Fibroblast of gingiva (primary cell): ENCODE measurements at places on chromosomes 2 and 18.

GRCh38 chr2:170689481-170689880, 25.7 kb upstream of the SP5 start:
- DNase-seq = no peak

GRCh38 chr18:8416212-8417019, 192.8 kb upstream of the RAB12 start:
- DNase-seq = no peak

DNA sequence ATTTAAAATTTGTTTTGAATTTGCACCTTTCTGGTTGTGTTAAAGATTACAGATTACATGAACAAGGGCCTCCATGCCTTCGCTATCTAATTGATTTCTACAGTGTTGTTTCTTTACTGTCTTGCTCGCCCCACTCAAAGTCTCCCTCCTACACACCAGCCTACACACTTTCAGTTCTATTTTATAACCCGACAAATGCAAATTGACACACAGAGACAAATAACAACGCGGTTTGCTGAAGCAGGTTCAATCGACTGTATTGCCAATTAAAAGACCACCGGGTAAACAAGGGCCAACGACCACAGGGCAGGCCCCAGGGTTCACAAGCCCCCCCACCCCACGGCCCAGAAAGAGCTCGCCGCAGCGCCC, 869 bp downstream of the STARD7 start:
- DNase-seq = no peak

- DNase-seq = peak; percentile 31
Observed at GRCh38 chr2:101349893-101350662, 37.2 kb downstream of the CREG2 start.

DNA sequence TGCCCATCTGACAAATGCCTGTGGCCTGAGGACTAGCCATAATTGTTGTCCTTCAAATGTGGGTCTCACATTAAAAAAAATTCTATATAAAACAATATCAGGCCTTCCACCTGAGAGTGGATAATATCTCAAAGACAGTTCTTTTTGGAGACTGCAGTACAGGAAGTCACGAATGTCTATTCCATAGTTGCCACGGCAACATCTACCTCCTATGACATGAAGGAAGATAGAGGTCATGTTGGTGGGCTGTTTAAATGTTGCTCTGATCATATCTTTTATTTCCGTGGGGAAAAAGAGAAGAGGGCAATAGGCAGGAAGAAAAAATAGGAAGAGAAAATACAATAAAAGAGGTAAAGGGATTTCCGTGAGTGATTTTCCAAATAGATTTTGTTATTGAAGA, 151.8 kb downstream of the ARL6IP6 start:
- DNase-seq = no peak

DNA sequence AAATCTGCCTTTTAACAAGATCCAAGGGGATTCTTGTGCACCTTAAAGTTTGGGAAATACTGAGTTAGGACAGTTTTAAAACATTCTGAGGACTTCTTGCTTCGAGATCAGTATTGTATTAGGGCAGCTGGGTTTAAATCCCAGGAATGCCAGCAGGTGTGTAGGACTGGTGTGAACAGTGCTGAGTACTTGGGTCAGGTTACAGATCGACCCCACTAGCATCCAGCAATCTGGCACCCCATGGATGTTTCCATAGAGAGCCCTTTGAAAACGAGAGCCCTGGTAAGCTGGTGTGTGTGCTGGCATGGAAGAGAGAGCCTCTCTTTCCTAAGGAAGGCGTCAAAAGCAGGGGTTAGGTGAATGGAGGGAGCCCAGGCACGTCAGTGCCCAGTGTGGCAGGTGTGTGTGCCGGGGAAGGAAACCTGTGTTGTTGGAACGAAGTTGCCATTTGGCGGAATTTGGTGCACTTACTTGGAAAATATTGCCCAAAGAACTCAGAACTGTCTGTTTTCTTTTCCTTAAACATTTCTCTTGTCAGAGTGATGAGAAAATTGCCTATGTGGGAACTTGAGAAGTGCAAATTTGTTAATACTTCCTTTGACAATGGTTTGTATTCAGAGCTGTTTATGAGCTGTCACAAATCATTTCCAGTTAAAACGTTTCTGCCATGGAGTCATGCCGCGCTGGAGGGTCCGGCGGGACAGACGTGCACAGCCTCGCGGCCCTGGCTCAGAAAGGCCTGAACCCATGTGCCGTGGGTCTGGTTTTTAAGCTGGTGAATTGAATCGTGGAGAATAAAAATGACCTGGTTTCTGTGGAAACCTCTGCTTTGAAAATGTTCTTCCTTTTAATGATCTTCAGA, 38.1 kb downstream of the LDLRAD4 start:
- DNase-seq = no peak

DNA sequence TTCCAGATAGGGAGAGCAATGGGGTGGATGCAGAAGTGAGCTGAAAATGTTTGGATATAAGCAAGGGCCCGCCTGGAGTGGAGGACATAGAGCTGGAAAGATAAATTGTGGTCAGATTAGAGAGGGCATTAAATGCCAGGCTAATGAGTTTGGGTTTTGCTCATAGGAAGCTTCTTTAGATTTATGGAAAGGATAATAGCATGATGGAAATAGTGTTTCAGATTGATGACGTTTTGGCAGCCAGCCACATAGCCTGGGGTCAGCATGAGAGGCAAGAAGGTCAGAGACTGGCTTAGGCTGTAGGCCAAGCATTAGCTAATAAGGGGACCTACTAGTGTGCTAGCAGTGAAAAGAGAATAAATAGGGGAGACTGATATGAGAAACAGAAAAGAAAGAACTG, 321.6 kb downstream of the STK39 start:
- no peak for DNase-seq

DNA sequence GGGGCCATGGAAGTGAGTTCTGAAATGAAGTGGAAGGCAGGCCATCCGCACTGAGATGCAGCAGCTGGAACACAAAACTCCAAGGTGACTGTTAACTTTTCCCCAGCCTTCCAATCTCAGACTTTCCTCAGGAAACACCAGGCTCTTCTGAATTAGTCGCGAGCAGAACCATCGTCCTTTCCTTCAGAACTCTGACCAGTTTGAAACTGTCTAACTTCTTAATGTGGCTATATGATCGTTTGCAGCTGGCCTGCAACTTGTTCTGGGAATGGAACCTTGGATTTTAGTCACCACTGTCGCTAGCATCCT, 620 bp upstream of the RPL37A start:
- no peak for DNase-seq

- no peak for DNase-seq
Observed at GRCh38 chr2:108958002-108958401, 31.0 kb downstream of the EDAR start.

DNA sequence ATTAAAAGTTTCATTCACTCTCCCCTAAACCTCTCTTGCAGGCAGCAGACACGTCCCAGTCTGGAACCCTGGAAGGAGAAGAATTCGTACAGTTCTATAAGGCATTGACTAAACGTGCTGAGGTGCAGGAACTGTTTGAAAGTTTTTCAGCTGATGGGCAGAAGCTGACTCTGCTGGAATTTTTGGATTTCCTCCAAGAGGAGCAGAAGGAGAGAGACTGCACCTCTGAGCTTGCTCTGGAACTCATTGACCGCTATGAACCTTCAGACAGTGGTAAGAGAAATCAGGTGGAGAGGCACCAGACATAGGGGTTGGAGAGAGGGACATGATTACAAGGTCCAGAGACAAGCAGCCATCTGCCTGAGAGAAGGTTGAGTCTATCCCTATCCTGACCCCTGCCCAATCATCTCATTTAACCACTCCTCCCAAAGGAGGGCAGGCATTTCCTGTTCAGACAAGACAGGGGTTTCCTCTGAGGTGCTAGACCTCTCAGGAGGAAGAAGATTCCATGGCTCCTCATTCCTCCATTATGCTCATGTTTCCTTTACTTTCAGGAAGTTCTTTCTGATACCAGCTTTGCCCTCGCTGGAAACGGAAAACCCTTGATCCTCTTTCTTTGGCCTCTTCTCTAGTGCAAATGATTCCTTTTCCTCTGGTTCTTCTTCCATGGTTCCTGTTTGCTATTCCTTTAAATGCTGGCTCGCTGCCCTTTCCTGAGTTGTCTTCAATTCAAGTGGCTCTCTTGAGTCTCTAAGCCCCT, 15.1 kb downstream of the PLCD4 start:
- DNase-seq = no peak

- DNase-seq = peak; percentile 23
Observed at GRCh38 chr2:186683341-186683740, 10.5 kb upstream of the FAM171B start.

GRCh38 chr2:151976945-151977353, 121.9 kb downstream of the CACNB4 start:
- DNase-seq = no peak

- DNase-seq = no peak
Observed at GRCh38 chr2:51960281-51960680, 928.3 kb upstream of the NRXN1 start.

DNA sequence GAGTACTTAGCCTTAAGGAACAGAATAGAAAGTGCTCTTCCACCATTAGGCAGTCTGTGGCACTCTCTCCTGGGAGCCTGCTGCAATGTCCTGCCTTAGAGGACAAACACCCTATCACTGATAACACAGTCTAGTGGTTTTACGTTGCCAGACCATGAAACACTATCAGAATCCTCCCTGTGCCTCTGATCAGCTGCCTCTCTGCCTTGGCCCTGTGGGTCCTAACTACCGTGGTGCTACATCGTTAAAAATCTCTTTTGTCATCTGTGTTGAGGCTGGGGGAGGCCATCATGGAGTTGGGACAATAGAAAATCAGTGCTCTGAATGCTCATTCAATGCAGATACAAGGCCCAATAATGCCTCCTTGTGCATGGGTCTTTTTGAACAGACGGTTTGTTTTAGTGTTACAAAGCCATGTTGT, 11.9 kb upstream of the APCDD1 start:
- peak; percentile 9 for DNase-seq

DNA sequence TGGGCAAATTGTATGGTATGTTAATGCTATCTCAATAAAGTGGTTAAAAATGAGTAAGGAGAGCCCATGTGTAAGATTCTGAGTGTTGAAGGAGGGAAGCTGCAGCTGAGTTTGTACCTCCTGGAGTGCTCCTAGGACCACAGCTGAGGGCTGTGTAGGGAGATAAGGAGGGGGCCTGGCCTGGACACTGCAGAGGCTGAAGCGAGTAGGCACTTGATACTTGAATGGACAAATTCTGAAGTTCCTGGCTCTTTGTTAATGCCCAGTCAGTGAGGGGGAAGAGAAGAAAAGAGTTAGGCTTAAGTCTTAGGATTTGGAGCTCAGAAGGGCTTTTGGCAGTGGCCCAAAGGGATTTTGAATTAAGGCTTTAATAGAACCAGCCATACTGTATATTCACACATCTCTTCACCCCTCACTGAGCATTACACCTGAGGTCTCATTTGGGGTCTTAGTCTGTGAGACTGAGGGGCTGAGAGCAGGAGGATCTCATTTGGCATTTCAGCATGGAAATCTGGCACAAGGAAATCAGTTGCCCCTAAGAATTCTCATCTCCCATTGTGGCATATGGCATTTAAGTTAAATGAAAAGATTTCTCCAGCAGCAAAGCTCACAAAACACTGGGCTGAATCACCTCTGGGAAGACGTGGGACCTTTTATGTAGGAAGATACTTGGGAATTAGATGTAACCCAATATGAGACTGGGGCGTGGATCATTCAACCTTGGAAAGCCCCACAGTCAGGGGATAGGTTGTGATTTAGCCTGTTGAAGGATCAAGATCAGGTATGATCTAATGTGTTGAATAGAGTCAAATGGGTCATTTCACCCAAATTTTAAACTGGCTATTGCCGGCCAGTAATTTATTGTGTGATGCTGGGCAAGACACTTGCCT, 46.8 kb downstream of the LIPG start:
- no peak for DNase-seq

DNA sequence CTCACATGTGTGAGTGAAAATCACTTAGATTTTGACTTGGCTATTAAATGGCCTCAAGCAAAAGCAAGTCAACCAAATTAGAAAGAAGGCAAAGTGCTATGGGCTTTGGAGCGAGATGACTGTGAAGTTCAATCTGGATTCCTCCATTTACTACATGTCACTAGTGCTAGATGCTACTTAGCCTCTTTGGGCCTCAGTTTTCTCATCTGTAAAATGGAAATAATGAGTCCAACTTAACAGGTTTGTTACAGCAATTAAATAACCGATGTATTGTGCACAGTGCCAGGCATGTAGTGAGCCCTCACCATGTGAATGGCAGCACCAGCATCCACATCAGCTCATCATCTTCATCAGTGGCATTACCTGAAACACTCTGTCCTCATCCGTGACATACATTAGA, 376.3 kb downstream of the MTX2 start:
- DNase-seq = no peak

GRCh38 chr2:68467077-68467960, at the start of the genes APLF and FBXO48:
Gene APLF (plus strand): TSS chr2:68467585. CDS start chr2:68467732, 147 bp downstream.
Gene FBXO48 (minus strand): TSS chr2:68467294. CDS start chr2:68465145, 2,149 bp downstream.
- peak; percentile 98 for DNase-seq

DNA sequence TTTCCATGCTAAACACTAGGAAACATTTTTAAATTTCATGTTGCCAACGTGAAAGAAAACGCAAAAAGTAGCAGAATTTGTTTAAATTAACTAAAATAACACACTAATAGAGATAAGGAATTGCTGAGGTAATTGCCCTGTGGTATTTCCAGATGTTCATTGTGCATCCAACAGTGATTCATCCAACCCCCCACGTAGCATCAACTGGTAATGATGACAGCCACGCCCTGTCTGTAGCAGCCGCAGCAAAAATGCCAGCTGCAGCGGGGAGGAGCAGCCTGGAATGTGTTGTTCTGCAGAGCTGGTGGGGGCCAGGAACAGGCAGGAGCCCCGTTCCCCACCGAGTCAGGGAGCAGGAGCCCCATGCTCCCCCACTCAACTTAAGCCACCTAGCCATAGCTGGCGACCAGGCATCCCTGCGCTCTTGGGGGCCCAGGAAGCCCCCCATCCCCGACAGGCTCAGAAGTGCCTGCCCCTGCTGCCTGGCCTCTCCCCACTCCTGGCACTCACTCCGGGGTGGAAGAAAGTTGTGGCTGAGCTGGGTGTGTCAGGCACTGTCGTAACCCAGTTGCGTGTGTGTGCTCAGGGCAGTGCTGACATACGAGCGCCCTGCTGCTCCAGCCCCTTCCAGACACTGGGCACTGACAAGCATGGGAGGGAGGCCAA, 695.1 kb upstream of the ACVR2A start:
- DNase-seq = peak; percentile 36

DNA sequence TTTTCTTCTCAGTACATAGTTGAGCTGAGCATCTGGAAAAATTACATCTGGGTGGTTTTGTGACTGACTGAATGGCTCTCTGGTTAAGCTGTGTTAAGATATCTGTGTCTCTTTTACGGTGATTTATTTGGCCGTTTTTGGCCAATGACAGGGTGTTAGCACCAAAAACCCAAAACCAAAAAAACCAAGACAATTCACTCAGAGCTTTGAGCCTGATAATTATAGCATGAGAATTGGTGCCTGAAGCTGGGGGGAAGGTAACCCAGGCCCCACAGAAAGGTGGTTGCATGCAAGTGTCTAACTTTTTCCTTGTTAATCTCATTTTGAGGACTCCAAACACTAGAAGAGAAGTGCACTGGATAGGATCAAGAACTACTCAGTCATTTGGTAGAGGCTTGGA, 4.5 kb downstream of the CD28 start:
- no peak for DNase-seq

DNA sequence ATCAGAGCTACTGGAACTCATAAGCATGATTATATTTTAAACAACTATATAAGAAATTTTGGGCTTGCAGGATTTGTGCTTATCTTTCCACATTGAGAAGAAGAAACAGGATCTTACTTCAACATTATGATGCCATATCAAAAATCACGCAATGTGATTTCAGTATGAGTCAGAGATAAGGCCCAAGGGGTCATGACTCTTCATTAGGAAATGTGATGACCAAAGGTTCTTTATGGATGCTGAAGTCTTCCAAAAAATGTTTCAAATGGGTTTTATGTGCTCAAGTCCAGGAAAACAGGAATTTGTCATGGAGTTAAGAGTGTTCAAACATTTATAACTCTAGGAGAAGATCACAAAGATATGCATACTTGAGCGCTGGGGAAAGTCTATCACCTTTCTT, 7.8 kb upstream of the SERPINB2 start:
- DNase-seq = no peak

GRCh38 chr18:30915336-30915988, 127.1 kb downstream of the DSC3 start:
- no peak for DNase-seq
